Right renal pelvis (tissue), 4 donors: ENCODE measurements at places on chromosomes 13 and 19. TPM values are rescaled to one million over a fixed set of nuclear protein-coding genes. Genes with fewer than 3 reads are reported as not detected.

IQCN gene
- polyA plus RNA-seq = 5.9 TPM

C19orf67 gene
- 0.10 TPM for polyA plus RNA-seq

TMC4 gene
- 35.6 TPM for polyA plus RNA-seq

KIR3DL1 gene
- polyA plus RNA-seq = not detected

CGB1 gene
- not detected for polyA plus RNA-seq

UHRF1 gene
- 30.1 TPM for polyA plus RNA-seq

RFPL4A gene
- not detected for polyA plus RNA-seq

MADCAM1 gene
- 2.8 TPM for polyA plus RNA-seq

PRR20A gene
- not detected for polyA plus RNA-seq

SCN1B gene
- 1.3 TPM for polyA plus RNA-seq

CYP4F2 gene
- 0.19 TPM for polyA plus RNA-seq

CILP2 gene
- 0.14 TPM for polyA plus RNA-seq
